Activated CD4-positive, alpha-beta T cell treated with anti-CD3 and anti-CD28 coated beads, Interleukin-2, amount 50 U/mL, for 4 hours (primary cell): ENCODE measurements at places on chromosomes 2 and 18.

- no peak for DNase-seq
Observed at GRCh38 chr2:2244508-2244907, 86.6 kb downstream of the MYT1L start.

DNA sequence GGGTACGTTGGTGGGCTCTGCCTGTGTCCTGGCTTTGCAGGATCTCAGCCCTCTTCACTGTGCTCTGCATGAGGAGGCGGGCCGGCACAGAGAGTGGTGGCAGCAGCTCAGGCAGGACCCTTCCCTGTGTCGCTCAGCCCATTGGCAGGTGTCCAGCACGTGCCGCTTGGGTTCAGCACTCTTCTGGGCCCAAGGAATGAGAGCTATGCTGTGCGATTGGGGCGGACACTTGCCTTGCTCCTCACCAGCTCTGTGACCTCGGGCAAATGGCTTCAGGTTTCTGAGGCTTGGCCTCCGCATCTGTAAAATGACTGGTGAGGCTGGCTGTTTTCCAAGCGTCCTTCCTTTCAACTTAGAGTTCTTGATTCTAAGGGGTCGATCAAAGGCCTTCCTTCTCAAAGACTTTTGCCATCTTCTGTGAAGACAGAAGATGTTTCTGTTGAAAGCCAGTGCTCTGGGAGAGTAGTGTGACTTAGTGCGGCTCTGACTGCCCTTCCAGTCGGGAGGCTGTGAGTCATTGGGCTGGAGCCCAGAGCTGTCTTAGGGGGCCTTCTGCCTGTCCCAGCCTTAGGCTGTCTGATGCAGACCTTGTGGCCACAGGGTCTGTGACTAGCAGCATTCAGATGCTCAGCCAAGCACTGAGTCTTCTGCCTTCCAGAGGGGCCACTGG is 35.6 kb downstream of the GLI2 start:
- no peak for DNase-seq

- no peak for DNase-seq
Observed at GRCh38 chr2:234178330-234179030, 128.0 kb downstream of the SPP2 start.

DNA sequence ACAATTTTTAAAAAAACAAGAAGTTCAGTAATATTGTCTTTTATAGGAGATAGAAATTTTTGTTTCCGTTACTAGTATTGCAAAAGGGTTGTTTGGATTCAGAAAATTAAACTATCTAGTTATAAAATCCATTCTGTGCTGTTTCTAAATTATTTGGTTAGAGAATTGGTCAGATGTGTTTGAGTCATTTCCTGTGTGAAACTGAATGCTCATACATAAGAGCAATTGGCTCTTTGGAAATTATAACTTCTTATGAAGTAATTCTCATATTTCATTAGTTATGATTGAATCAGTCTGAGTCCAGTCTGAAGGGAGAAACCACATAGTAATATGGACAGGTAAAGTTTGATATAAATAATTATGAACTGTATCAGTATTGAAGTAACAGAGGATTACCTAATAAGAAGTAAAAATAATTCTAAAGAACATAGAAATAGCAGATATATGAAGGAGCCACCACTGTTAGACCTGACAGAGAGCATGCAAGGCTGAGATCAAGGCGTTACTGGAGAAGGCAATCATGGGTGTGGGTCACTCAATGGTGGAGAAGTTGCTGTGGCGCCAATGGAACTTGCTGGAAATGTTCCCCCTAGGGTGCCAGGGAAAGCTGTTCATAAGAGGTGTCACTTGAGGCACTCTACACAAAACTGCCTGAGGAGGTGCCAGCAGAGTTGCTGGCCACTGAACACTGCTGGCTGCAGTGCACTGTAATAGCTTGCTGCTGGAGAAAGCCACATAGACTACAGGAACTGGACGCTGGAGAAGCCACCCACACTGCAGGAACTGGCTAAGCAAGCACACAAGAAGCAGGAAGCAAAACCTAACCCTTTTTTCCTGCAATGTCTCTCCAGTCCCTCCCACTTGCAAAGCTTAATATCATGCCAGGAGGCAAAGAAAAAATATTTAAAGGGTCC is 18.0 kb upstream of the FAP start:
- DNase-seq: no peak

DNA sequence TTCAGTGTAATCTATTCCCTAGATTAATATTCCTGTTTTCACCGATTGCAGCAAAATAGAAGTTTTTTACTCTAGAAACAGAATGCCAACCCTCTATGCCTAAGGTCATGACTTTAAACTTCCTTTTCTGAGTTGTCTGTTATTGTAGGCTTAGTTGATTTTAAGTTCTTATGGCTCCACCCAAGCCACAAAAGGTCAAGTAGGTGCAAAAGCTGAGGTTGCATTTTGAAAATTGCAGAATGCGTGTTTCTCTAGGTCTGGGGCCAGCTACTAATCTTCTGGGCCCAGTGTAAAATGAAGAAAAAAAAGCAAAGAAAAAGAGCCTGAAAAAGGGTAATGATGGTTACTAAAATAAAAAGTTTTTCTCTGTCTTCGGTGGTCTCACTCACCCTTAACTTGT is 635.7 kb upstream of the FAM98A start:
- DNase-seq: no peak

- DNase-seq: no peak
Observed at GRCh38 chr2:189233527-189233926, 54.0 kb upstream of the COL5A2 start.

DNA sequence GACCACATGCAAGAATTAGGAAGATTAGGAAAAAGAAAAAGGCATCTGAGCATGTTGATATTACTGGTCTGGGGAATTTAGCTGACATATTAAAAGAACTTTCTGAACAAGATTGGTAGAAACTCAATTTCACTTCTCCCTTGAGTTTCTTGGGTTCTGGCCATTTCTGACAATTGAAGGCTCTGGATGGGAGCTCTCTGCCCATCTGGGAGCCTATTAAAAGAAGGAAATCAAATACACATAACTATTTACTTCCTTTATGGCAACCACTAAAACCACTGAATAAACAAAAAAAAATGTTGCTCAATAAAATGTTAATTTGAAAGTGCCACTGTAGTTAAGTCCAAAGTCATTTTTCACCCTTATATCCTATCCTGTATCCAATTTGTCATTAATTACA is 216.8 kb upstream of the HNMT start:
- no peak for DNase-seq

GRCh38 chr2:12819103-12819475 is 102.4 kb downstream of the TRIB2 start:
- no peak for DNase-seq

GRCh38 chr2:199572571-199572970 is 114.8 kb upstream of the SATB2 start:
- no peak for DNase-seq

DNA sequence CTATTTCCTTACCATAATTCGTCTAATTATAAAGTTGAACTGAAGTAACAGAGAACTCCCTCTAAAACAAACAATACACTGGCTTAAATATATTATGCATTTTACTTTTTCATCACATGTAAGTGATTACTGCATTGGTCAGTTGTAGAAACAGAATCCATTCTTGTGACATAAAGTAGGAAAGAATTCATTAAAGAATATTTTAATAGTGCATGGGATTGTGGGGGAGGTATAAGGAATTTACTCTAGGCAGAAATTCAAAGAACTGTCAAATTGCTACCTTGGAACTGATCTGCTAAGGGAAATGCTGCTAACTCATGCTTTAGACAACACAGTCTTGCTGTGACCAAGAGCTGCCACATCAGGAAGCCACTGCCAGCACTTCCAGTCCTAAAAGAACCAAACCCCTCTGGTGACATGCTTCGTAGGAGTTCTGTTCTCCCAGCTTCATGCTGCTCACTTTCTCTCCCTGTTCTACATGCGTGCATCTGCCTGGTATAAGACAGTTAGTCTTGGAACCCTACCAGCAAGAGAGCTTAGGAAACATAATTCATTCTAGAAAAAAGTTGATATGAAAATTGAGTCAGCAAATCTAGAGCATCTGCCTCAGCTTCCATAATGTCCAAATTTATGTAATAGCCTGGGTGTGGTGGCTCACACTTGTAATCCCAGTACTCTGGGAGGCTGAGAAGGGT is 1137.6 kb upstream of the NXPH2 start:
- DNase-seq: no peak

GRCh38 chr2:15784886-15785801 is 155.2 kb upstream of the MYCN start:
- DNase-seq: no peak

- no peak for DNase-seq
Observed at GRCh38 chr2:230927711-230928341, 2.8 kb upstream of the GPR55 start.

GRCh38 chr18:24368749-24369148 is 28.9 kb downstream of the OSBPL1A start:
- DNase-seq: peak; percentile 40

- DNase-seq: no peak
Observed at GRCh38 chr18:75324686-75325257, 102.7 kb downstream of the SMIM21 start.

GRCh38 chr2:104487366-104487765 is 366.5 kb upstream of the POU3F3 start:
- no peak for DNase-seq

DNA sequence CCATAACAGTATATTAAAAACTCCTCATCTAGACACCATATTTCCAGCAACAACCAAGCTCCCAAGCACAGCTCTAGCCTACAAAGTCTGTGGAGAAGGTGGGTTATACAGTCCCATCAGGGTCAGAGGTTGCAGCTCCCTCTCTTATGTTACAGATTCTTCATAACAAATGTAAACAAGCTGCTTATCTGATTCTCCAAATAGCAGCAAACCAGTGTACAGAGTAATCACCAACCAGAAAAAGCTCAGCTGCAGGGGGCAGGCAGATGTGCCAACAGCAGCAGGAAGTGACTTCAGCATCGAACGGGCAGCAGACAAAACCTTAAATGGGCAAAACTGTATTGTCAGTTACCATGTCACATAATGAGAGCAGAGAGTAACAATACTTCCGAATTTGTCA is 52.9 kb upstream of the NABP1 start:
- DNase-seq: peak; percentile 21

DNA sequence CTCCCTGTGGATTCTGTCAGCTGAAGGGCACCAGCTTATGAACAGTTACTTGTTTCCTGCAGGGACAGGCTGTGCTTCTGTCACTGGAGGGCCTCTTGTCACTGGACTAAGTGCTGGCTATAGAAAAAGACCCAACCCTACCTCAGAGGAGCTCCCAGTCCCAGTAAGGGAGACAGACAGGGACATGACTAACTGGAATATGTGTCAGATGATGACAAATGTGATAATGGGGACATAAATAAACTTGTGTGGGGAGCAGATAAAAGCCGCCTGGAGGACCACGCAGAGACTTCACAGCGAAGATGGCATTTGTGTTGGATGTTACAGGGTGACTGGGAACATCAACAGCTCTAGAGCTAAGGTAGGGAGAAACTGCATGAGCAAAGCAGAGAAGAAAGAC is 95.0 kb downstream of the MAPRE2 start:
- no peak for DNase-seq

GRCh38 chr18:78632111-78632541 is 347.5 kb upstream of the SALL3 start:
- DNase-seq: no peak

GRCh38 chr2:197908156-197908555 is 103.8 kb downstream of the PLCL1 start:
- DNase-seq: no peak

DNA sequence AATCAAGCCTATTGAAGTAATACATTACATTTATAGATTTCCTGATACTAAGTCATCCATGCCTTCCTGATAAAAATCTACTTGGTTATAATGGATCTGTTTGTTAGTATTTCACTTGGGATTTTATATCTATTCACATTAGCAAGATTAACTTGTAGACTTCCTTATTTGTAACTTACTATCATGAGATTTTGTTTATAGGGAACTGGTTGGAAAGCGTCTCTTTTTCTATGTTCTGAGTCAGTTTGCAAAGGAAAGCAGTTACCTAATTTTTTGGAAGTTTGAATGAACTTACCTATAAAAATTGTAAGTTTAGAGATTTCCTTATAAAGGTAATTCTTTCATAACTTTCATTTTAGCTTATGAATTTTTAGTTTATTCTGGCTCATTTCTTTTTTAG is 141.4 kb downstream of the SMAD7 start:
- no peak for DNase-seq

DNA sequence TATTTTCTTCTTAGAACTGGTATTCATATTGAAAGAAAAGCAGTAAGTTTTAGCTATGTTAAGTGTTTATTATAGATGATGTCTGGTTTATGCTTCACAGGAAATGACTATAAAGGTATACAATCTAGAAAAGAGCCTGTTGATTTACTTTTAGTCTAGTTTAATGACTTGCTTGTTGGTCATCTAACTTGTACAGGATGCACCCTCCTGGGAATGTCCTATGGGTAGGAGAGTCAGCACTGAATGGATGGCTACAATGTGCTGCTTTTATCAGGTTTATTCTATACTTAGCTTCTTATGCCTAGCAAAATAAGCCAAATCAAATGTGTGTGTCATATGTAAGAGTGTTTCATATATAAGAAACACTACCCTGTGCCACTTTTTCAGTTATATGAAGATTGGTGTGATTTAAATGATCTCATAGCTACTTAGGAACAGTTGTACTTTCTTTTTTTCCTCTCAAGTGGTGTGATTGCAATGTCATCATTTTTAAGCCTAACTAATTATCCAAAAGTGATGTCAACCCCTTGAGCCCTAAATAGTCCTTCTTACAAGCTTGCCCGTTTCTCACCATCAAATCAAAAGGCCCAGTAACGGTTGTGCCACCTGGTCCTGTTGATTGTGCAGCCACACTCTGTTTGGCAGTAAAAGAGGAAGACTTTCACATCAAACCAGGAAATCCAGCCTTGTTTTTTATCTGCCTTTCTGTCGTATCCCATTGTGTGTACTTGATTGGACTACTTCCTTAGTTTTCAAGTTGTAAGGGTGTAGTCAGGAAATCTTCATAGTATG is 176.0 kb downstream of the DIS3L2 start:
- DNase-seq: no peak

- DNase-seq: no peak
Observed at GRCh38 chr18:63051928-63052327, 267.6 kb downstream of the BCL2 start.

GRCh38 chr2:169178804-169179390 is 109.5 kb downstream of the DHRS9 start:
- no peak for DNase-seq

DNA sequence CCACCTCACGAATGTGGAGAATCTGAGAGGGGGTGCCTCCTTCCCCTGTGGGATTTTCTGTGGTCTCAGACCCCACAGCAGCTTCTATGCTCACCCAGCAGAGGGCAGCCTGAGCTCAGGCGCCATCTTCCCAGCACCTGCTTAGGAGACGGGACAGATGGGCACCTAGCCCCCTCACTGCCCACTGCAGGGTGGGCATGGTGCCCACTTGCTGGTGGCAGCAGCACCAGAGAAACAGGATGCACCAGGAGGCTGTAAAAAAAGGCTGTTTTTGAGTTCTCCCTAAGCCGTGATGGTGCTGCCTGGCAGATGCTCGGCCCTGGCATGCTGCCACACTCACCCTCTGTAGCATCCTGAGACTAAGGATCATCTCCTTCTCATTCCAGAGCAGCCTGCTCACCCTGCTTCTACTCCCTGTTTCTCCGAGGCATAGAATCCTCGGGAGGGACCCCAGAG is 19.1 kb upstream of the SLC20A1 start:
- peak; percentile 49 for DNase-seq

- DNase-seq: no peak
Observed at GRCh38 chr2:185130685-185131084, 532.4 kb downstream of the ZNF804A start.
